Activated CD4-positive, alpha-beta T cell treated with anti-CD3 and anti-CD28 coated beads, Interleukin-2, amount 10 ng/mL, durations not matched to agents 24 days and 14 days (primary cell): ENCODE measurements at places on chromosomes 16 and 17. TPM values are rescaled to one million over a fixed set of nuclear protein-coding genes. Genes with fewer than 3 reads are reported as not detected.

- no peak overlapping the region for H3K4me3 ChIP-seq
- H3K27me3 ChIP-seq, result no peaks in the 10 kb centered on the region
- peak; percentile 64 for DNase-seq
- peaks cover 15% of the 10 kb centered on the region for H3K4me1 ChIP-seq
These were observed 18.6 kb downstream of the FLOT2 start for GRCh38 chr17:28878981-28879380.

- H3K4me1 ChIP-seq, result peaks cover 22% of the 10 kb centered on the region
- no peak for DNase-seq
- H3K27ac ChIP-seq, result no peak overlapping the region
- H3K36me3 ChIP-seq, result peaks cover 8% of the 10 kb centered on the region
- no peak overlapping the region for H3K4me3 ChIP-seq
These were observed 126.7 kb downstream of the PITPNC1 start for GRCh38 chr17:67503739-67504138.

DNA sequence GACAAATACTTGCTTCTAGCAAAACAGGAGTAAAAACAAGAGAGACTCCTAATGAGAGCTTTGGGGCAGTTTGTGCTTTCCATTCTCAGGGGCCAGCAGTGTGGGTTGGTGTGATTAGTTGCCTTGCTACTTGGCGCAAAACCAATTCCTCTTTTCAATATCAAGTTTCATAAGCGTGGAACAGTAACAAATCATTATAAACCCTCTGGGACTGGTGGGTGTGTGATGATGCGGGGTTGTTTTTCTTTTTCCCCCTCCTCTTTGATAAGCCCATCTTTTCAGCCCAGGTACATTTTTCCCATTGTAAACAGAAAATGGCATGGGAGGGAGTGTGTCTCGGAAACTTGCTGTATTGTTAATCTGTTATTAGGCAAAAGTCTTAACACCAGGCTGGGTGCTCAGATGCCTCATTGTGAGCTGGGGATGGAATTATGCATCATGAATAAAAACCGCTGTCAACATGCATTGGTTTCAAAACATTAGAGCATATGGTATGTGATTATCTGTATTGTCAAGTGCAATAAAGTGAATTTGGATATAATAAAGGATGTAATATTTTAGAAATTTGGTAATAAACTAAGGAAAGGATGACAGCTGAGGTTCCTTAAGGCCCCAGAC lies 166.4 kb downstream of the CCDC182 start:
- H3K4me3 ChIP-seq, result no peak overlapping the region
- no peak overlapping the region for H3K27ac ChIP-seq
- DNase-seq, result no peak
- no peaks in the 10 kb centered on the region for H3K27me3 ChIP-seq

The CA7 gene
- 0.28 and 0.56 TPM in 2 replicates for total RNA-seq
